ENCODE measurements at places on chromosomes 7 and 10.

DNA sequence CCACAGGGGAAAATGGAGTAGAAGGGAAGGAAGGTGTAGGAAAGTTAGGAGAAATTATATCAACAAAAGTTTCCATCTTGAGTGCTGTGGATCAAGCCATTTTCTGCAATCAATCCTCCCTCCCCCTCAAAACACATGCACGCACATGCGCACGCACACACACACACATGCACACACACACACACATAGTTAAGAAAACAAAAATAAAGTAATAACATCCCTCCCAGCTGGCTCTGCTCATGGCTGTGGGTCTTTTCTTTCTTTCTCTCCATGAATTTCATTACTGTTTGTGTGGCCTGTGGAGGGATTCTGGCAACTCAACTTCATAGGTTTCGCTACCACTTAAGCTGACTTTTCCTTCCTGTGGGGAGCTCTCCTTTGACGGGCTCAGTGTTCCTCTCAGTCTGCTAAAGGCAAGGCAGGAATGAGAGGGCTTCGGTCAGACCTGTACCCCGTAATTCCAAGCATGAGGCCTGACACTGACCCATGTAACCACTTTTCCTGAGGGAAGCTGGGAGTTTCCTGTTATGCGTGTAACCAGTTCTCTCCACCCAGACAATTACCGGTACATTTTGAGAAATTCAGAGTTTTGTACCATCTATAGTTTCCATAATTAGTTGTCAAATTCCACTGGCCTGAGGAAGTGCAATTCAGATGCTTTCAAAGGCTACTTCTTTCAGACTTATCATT, 79.8 kb downstream of the ZNF92 start:
- no peak for DNase-seq

DNA sequence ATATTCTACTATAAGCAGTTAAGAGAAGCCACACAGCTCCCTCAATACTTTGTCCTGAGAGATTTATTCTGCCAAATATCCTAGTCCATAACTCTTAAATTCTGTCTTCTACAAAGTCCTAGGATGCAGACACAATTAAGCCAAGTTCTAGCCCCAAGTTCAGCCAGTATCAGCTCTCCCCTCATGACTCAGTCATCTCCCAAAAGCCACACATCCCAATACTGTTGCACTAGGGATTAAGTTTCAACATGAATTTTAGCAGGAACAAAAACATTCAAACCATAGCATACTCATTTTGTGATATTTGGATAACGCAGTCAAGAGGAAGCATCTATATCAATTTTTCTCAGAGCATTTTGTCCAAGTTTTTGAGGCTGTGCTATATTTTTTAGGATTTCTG, 277.4 kb downstream of the FZD1 start:
- DNase-seq, result no peak

- DNase-seq, result no peak
Observed at GRCh38 chr10:71431239-71432100, 34.8 kb downstream of the CDH23 start.

DNA sequence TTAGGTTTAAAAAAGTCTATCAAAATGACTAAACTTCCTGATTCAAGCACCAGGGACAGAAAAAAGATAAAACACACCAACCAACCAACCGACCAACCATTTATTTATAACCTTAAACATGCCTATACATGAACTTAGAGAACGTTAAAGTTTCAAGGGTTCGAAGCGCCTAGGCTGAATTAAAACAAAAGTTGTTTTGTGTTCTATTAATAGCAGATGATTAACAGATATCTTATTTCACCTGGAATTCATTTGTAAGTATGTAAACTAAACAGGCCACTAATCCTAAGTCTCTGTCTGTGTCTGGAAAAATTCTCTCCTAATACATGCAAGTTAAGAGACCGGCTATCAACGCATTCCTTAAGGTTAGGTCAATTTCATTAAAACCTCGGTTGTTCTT, 1.4 kb downstream of the BAIAP2L1 start:
- DNase-seq, result no peak

DNA sequence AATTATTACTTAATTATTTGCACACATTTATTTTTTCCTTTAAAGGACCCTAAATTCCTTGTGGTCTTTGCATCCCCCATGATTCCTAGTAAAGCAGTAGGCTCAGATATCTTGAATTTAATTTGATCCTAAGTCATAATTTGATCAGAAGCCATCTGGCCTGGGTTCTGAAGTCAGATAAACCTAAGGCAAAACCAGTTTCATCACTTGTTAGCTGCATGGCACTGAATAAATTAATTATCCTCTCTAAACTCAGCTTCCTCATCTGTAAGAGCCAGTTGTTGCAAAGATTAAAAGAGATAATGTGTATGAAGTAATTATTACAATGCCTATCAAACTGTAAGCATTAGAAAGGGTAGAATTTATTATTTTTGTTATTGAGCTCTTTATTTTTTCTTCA, 293.1 kb downstream of the GRM8 start:
- no peak for DNase-seq

Measured in breast epithelium (tissue), 4 donors.